ENCODE measurements at places on chromosomes 12 and 14. TPM values are rescaled to one million over a fixed set of nuclear protein-coding genes. Genes with fewer than 3 reads are reported as not detected.

Gene ITGB7
- total RNA-seq = not detected

Gene STXBP6
- total RNA-seq = 11.2 TPM

Gene SOAT2
- 0.12 TPM for total RNA-seq

Gene RFLNA
- 5.8 TPM for total RNA-seq

Gene MYG1
- total RNA-seq = 43.3 TPM

Gene PRB2
- not detected for total RNA-seq

Gene BDKRB2
- 3.1 TPM for total RNA-seq

Data from pericardium fibroblast (primary cell).